HCT116 (cell line): ENCODE measurements at places on chromosomes 4 and X.

GRCh38 chr4:7381221-7381889 lies 53.4 kb downstream of the PSAPL1 start:
- no peak for DNase-seq

GRCh38 chr4:41146716-41147506 lies 67.4 kb downstream of the APBB2 start:
- DNase-seq = no peak

DNA sequence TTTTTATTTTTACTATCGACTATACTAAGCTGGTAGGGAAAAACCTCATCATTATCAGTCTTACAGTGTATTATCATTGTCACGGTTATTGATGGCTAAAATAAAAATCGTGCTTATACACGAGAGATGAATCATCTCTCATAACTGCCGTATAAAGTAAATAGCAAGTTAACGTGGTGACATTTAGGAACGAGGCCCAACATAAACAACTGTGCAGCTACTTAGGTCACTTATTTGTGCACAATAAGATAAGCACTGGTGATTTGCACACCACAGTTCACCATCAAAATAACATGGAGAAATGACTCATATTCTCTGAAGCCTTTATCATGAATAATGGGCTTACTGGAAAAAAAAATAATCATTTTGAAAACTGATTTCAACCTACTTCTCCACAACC lies 482.0 kb upstream of the TENM3 start:
- DNase-seq = no peak

GRCh38 chr4:183546376-183546775 lies 41.5 kb downstream of the ING2 start:
- no peak for DNase-seq

GRCh38 chr4:109177096-109177810 lies 125.2 kb downstream of the COL25A1 start:
- no peak for DNase-seq

DNA sequence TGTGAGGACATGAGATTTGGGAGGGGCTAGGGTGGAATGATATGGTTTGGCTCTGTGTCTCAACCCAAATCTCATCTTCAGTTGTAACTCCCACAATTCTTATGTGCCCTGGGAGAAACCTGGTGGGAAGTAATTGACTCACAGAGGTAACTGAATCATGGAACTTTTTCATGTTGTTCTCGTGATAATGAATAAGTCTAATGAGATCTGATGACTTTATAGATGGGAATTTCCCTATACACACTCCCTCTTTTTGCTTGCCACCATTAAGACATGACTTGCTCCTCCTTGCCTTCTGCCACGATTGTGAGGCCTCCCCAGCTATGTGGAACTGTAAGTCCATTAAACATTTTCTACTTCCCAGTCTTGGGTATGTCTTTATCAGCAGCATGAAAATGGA lies 253.2 kb upstream of the GK2 start:
- no peak for DNase-seq

DNA sequence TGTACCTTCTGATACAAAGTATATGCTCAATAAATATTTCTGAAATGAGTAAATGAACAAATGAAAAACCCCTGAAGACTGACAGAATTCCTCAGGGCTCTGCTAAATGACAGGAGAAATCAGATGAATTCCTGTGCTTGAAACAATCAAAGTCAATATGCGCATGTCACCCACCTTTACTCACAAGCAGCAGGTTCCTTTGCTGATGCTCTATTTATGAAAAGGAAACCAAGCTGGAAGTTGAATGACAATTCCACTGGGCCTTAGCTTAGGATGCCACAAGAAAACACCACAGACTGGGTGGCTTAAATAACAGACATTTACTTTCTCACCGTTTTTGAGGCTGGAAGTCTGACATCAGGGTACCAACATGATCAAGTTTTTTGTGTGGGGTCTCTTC lies 477.5 kb upstream of the TEX13C start:
- DNase-seq = no peak
